ENCODE measurements at places on chromosomes 7 and 10. TPM values are rescaled to one million over a fixed set of nuclear protein-coding genes. Genes with fewer than 3 reads are reported as not detected.
A peak's percentile ranks its signal among the peaks of the same experiment; 100 is the strongest.

- no peak overlapping the region for H3K27ac ChIP-seq
- no peaks in the 10 kb centered on the region for H3K36me3 ChIP-seq
- H3K4me1 ChIP-seq, result no peaks in the 10 kb centered on the region
- H3K27me3 ChIP-seq, result no peaks in the 10 kb centered on the region
- no peak for DNase-seq
These were observed 507.4 kb downstream of the ANKRD7 start for GRCh38 chr7:118731854-118732253.

DNA sequence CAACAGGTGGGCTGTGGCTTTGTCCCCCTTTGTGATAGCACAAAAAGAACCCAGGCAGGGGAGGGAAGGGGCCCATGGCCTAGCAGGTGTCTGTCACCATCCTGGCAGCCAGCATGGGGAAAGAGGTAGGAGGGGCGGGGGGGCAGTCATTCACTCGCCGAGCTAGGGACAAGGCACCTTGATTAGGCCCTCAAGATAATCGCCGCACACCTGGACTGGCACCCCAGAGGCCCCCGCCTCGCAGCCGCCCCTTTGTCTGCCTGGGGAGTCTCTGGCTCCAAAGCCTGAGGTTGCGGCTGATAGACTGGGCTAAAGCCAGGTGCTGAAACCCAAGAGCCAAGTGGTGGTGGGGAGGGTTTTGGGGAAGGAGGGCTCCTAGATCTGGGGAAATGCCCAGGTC is 151.2 kb upstream of the PCBD1 start:
- H3K4me1 ChIP-seq, result no peaks in the 10 kb centered on the region
- peaks cover 24% of the 10 kb centered on the region for H3K27me3 ChIP-seq
- no peak overlapping the region for H3K27ac ChIP-seq
- H3K36me3 ChIP-seq, result no peaks in the 10 kb centered on the region
- H3K4me3 ChIP-seq, result no peak overlapping the region

DNA sequence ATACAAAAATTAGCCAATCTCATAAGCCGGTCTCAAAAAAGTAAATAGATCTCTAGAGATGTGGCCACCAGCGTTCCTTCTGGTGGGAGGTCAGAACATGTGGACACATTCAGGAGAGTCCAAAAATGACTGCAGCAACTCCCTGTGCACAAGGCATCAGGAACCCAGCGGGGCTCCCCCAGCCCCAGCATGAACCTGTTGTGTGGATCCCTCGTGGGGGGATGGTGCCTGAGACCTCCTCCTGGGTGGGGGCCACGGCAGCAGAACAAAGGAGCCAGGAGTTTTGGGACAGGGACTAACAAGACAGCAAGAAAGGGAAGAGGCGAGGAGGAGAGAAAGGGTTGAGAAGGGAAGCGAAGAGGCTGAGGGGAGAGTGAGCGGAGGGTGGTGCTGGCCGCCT is 121.8 kb downstream of the WDR37 start:
- no peaks in the 10 kb centered on the region for H3K27me3 ChIP-seq
- H3K4me1 ChIP-seq, result no peaks in the 10 kb centered on the region
- no peak for DNase-seq
- H3K27ac ChIP-seq, result no peak overlapping the region
- H3K4me3 ChIP-seq, result no peak overlapping the region
- no peaks in the 10 kb centered on the region for H3K36me3 ChIP-seq

- peak overlapping the region; percentile 11 for H3K27ac ChIP-seq
- peak; percentile 84 for DNase-seq
- H3K4me1 ChIP-seq, result peaks cover 16% of the 10 kb centered on the region
- H3K36me3 ChIP-seq, result no peaks in the 10 kb centered on the region
- H3K4me3 ChIP-seq, result peak overlapping the region; percentile 63
These were observed 804 bp downstream of the UNC5B start for GRCh38 chr10:71213127-71213621.

- H3K27ac ChIP-seq, result no peak overlapping the region
- no peaks in the 10 kb centered on the region for H3K27me3 ChIP-seq
- H3K4me1 ChIP-seq, result no peaks in the 10 kb centered on the region
- H3K36me3 ChIP-seq, result peaks cover 68% of the 10 kb centered on the region
- no peak overlapping the region for H3K4me3 ChIP-seq
- DNase-seq, result peak; percentile 41
These were observed 147.2 kb downstream of the MYOF start for GRCh38 chr10:93334901-93335327.

The VWC2 gene
- total RNA-seq, result not detected

The TMEM229A gene
- total RNA-seq, result not detected

- no peaks in the 10 kb centered on the region for H3K27me3 ChIP-seq
- DNase-seq, result peak; percentile 18
- H3K4me1 ChIP-seq, result no peaks in the 10 kb centered on the region
- no peak overlapping the region for H3K27ac ChIP-seq
- no peaks in the 10 kb centered on the region for H3K36me3 ChIP-seq
These were observed 80.4 kb downstream of the PPP1R3C start for GRCh38 chr10:91552274-91553095.

DNA sequence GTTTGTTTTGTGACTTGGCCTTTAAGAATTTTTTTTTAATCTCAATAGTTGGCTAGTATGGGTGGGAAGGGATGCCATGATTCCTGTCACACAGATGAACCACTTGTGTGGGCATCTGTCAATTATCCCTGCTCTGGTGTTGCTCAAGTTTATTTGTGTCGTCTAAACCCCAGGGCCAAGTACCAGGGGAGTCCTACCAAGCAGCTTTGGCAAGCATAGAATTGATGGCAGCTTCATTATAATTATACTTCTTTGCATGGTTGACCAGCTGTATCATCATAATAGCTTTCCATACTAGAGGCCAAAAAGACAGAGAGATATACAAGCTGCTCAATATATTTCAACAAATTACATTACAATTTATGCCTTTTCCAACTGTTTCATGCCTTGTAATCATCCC is 30.4 kb downstream of the SUGCT start:
- no peak for DNase-seq
- no peak overlapping the region for H3K4me3 ChIP-seq
- H3K27ac ChIP-seq, result no peak overlapping the region
- H3K27me3 ChIP-seq, result no peaks in the 10 kb centered on the region
- H3K4me1 ChIP-seq, result no peaks in the 10 kb centered on the region

- peak; percentile 34 for DNase-seq
- H3K36me3 ChIP-seq, result peaks cover 4% of the 10 kb centered on the region
These were observed 19.8 kb downstream of the TSPAN14 start for GRCh38 chr10:80473692-80474596.

- H3K36me3 ChIP-seq, result no peaks in the 10 kb centered on the region
- no peak overlapping the region for H3K27ac ChIP-seq
- no peaks in the 10 kb centered on the region for H3K27me3 ChIP-seq
- H3K4me3 ChIP-seq, result no peak overlapping the region
- no peak for DNase-seq
- no peaks in the 10 kb centered on the region for H3K4me1 ChIP-seq
These were observed 114.4 kb upstream of the TCERG1L start for GRCh38 chr10:131425752-131426533.

- H3K4me3 ChIP-seq, result no peak overlapping the region
- peaks cover 9% of the 10 kb centered on the region for H3K36me3 ChIP-seq
- H3K27ac ChIP-seq, result no peak overlapping the region
- H3K27me3 ChIP-seq, result no peaks in the 10 kb centered on the region
- H3K4me1 ChIP-seq, result peaks cover 4% of the 10 kb centered on the region
- DNase-seq, result peak; percentile 53
These were observed 14.5 kb upstream of the LRRC4 start for GRCh38 chr7:128045766-128046165.

GRCh38 chr10:18229826-18230225 is 89.6 kb downstream of the CACNB2 start:
- H3K36me3 ChIP-seq, result no peaks in the 10 kb centered on the region
- no peak overlapping the region for H3K27ac ChIP-seq
- peak; percentile 68 for DNase-seq

GRCh38 chr7:28779954-28780353 is 178.2 kb downstream of the TRIL start:
- no peak overlapping the region for H3K27ac ChIP-seq
- no peak overlapping the region for H3K4me3 ChIP-seq
- no peaks in the 10 kb centered on the region for H3K36me3 ChIP-seq
- DNase-seq, result no peak

- no peak overlapping the region for H3K27ac ChIP-seq
- H3K36me3 ChIP-seq, result no peaks in the 10 kb centered on the region
- no peak overlapping the region for H3K4me3 ChIP-seq
- peaks cover 2% of the 10 kb centered on the region for H3K4me1 ChIP-seq
- H3K27me3 ChIP-seq, result no peaks in the 10 kb centered on the region
- DNase-seq, result no peak
These were observed 46.3 kb downstream of the MGMT start for GRCh38 chr10:129513312-129513711.

DNA sequence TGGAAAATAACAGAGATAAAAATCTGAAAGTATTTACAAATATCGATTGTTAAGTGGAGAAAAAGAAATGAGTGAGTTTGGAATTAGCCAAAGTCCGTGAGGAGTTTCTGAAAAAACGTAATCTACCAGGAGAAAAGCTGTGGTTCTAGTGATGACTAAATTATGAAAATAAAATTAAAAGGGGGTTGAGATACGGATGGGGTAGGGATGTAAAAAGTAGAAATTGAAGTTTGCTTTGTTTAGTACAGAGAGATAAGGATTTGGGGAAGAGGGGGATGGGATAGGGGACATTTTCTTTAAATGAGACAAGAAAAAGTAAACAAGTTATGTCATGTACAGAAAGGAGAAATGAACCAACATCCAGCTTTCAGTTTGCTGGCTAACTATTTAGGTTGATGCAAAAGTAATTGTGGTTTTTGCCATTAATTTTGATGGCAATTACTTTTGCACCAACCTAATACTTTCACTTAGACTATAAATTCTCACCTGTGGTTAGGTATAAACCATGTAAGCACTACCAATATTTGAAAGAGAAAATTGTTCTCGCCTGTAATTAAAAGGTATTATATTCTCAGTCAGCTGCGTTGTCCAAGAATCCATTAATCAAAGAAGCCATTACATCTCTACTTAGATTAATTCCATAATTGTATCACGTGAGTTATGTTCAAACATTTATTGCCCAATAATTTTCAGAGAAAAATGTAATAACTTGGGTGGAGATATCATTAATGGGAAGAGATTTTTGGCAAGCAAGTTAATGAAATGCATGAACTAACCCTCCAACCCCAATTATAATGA is 143.0 kb upstream of the NRP1 start:
- H3K27ac ChIP-seq, result no peak overlapping the region
- no peaks in the 10 kb centered on the region for H3K36me3 ChIP-seq
- H3K4me3 ChIP-seq, result no peak overlapping the region
- H3K27me3 ChIP-seq, result peaks cover 2% of the 10 kb centered on the region
- H3K4me1 ChIP-seq, result no peaks in the 10 kb centered on the region

DNA sequence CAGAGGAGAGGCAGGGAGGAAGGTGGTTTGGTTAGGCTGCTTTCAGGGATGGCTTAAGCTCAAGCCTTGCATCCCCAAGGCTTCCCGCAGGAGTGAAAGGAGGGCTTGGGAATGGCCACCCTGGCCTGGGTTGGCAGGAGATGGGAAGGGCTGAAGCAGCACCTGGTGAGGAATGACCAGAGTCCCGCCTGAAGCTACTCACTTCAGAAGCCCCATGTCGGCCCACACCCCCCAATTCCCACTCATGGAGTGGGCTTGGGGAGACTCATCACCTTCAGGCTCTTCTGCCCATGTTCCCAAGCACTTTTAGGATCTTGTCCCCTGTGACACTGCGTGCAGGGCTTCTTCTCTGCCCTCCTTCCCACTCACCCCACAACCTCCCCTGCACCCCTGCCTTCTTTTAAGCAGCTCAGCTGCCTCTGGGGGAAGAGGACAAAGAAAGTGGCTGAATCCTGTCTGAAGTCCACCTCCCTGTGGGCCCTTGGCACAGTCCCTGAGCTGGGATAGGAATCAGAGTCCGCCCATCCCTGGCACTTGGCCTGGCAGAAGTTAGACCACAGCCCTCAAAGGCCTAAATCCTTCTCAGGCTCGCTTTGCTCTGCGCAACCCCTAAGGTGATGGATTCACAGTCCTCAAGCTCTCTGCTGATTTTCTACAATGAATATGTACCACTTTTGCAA is 16.5 kb downstream of the RGR start:
- no peaks in the 10 kb centered on the region for H3K4me1 ChIP-seq
- DNase-seq, result no peak
- H3K36me3 ChIP-seq, result no peaks in the 10 kb centered on the region
- H3K4me3 ChIP-seq, result no peak overlapping the region
- H3K27ac ChIP-seq, result no peak overlapping the region

DNA sequence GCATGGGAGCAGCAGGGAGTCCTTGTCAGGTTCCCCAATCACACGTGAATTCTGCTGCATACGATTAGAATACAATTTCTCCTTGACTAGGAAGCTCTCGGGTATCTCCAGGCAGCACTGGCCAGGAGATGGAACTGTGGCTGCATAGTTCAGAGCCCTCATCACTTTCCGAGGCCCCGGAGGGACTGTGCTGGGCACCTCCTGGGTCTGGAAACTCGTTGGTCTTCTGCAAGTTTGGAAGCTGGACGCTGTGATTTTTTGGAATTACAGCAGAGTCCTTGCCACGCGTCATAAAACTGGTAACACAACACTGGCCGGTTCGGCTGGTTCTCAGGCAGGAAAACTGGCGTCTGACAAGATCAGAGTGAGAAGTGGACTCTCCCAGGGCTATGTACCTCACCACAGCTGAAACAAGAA is 216.1 kb downstream of the CCDC3 start:
- H3K4me1 ChIP-seq, result peaks cover 2% of the 10 kb centered on the region
- no peaks in the 10 kb centered on the region for H3K27me3 ChIP-seq
- no peaks in the 10 kb centered on the region for H3K36me3 ChIP-seq
- no peak overlapping the region for H3K27ac ChIP-seq
